Erythroblast (primary cell): ENCODE measurements at places on chromosomes 16 and 17.

- DNase-seq, result no peak
Measured at GRCh38 chr16:77945126-77945525, 77.2 kb upstream of the CLEC3A start.

GRCh38 chr16:12757546-12757945, 46.1 kb downstream of the CPPED1 start:
- DNase-seq, result no peak

DNA sequence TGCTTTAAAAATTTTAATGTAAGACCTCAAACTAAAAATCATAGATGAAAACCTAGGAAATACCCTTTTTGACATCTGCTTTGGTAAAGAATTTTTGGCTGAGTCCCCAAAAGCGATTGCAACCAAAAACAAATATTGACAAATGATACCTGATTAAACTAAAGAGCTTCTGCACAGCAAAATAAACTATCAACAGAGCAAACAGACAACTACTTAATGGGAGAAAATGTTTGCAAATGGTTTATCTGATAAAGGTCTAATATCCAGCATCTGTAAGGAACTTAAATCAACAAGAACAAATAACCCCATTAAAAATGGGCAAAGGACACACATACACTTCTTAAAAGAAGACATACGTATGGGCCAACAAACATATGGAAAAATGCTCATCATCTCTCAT, 242.5 kb downstream of the BCAS3 start:
- no peak for DNase-seq

DNA sequence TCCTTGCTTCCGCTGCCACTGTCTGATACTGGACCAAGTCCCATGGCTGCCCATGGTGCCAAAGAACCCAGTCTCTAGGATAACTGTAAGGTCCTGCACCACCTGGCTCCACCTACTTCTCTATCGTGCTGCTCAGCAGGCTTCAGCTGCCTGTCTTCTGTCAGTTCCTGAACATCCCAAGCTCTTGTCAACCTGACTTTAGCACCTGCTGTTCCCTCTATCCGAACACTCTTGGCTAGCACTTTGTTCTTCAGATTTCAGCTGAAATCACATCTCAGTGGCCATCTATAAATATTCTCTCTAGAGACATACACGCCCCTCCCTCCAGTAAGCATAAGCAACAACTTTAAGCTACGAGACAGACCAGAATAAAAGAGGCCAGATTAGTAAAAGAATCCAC, 15.0 kb upstream of the TMEM101 start:
- DNase-seq, result no peak

DNA sequence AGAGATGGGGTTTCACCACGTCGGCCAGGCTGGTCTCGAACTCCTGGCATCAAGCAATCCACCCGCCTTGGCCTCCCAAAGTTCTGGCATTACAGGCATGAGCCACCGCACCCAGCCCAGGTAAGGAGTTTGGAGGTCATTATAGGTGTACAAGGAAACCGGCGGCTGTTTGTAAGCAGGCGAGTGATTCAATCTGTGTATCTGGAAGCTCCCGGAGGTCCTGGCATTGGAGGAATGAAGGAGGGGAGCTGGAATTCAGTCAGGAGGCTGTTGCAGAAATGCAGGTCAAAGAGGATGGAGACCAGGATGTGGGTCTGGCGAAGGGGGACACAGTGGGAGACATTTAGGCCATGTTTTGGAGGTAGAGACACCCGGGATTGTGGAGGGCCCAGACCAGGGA, 18.8 kb downstream of the CDC42EP4 start:
- DNase-seq, result no peak

DNA sequence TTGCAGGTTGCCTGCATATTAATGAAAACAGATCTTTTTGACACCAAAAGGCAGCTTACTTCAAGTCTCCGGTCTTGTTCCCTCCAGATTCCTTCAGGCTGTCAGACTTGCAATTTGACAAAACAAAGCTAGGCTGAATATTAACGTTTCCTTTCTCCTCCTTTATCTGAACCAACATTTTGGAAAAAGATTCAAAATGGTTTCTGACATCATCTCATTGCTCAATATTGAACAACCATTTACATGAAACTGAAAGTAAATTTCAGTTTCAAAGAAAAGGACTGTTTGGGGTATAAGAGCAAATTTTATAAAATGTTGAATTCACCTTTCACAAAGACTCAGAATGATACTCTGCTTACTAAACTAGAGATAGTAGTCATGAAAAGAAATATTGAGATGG, 521.8 kb downstream of the KCNJ2 start:
- no peak for DNase-seq

DNA sequence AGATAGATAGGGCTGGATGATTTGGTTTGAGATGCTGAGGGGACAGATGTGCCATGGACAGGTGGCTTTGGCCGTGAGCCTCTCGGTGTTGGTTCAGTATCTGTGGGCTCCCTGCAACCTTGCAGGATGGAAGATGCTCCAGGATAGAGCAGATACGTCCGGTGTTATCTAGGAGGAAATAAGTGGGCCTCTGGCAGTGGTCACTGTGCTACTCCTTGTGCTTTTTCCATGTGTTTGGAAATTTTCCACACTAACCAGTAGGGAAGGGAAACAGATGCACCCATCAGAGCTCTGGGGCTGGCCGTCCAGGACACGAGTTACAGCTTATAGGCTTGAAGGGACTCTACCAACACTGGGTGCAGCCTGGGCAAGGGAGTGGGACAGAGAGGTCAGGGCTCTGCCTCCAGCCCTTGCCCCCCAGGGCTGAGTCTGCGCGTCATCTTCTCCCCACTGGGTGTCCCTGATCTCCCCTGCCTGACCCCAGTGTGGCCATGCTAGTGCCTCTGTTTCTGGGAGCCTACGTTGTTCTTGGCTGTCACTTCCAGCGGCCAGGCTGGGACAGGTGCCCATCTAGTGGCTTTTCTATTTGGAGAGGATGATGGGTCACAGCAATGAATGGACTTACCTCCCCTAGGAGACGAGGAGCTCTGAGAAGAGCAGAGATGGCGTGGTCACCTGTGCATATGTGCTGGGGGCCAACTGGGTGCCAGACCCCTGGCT, 166.9 kb downstream of the SEC14L1 start:
- no peak for DNase-seq

- no peak for DNase-seq
Measured at GRCh38 chr17:3681565-3681964, 13.0 kb downstream of the EMC6 start.

DNA sequence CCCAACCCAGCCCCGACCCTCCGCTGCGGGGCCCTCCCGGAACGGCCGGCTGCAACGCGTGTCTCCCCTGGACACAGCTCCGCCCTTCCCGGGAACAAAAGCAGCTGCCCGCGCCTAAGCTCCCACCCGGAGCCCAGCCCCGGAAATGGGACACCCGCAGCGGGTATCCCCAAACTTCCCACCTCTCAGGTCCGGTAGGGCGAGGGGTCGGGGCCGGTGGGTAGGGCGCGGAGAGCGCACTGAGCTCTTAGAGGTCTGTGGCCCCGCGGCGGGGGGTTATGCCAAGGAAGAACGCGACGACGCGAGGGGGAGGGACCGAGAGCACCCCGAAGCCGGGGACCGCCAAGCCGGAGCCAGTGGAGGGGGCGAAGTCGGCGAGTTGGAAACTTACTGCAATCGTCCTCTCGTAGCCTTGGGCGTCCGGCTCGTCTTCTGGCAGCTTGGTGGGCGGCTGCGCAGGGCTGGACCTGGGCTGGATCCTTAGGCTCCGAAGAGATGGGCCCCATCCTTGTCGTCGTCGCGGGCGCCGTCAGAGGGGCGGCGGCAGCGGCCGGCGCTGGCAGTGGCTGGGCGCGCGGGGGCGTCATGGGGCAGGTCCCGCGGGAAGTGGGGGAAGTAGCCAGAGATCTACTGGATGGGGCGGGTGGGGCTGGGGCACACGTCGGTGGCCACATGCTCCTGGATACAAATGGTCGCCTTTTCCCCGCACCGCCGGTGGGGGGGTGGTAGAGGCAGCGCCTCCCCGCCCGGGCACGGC, 6.9 kb downstream of the USP6 start:
- no peak for DNase-seq
